A549 treated with Hydrocortisone at 1 μM for 4 hours (cell line): ENCODE measurements at places on chromosomes 3 and 15. TPM values are rescaled to one million over a fixed set of nuclear protein-coding genes. Genes with fewer than 3 reads are reported as not detected.

The SMCO1 gene
- total RNA-seq: not detected in 5 replicates

The SIDT1 gene
- total RNA-seq: 0.46 to 0.60 TPM (median 0.54 TPM) in 5 replicates

The NEK11 gene
- 4.2 to 5.2 TPM (median 4.7 TPM) in 5 replicates for total RNA-seq

The P3H2 gene
- total RNA-seq: 28.0 to 47.3 TPM (median 34.5 TPM) in 5 replicates

The BLM gene
- total RNA-seq: 12.2 to 15.2 TPM (median 12.5 TPM) in 5 replicates

The MESP2 gene
- 0.24 to 0.84 TPM (median 0.48 TPM) in 5 replicates for total RNA-seq

The TBL1XR1 gene
- 14.8 to 24.9 TPM (median 18.9 TPM) in 5 replicates for total RNA-seq

The CCDC33 gene
- 6.6 to 8.1 TPM (median 7.3 TPM) in 5 replicates for total RNA-seq
